ENCODE measurements at places on chromosomes 5 and 9.

DNA sequence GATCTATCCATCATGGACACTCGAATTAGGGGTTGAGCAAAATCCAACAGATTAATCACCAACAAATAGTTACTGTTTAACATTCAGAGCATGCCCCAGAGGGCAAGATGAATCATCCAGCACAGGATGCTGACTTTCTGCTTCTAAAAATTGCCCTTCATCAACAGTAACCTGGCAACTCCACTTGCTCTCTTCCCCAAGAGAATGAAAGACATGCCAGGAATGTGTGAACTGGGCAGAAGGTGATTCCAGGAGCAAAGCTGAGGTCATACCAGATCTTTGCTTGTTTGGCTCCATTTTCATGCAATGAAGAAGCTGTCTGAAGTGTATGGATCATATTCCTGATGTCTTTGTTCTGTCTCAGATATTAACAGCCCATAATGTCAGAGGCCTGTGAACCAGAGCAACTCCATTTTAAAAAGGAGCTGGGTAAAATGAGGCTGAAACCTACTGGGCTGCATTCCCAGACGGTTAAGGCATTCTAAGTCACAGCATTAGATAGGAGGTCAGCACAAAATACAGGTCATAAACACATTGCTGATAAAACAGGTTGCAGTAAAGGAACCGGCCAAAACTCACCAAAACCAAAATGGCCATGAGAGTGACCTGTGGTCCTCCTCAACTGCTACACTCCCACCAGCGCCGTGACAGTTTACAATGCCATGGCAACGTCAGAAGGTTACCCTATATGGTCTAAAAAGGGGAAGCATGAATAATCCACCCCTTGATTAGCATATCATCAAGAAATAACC, 2.5 kb upstream of the ZNF367 start:
- no peak for DNase-seq

- no peak for DNase-seq
These were observed 1653.1 kb upstream of the CDH9 start for GRCh38 chr5:28691526-28691925.

- DNase-seq, result no peak
These were observed 302.2 kb upstream of the VLDLR start for GRCh38 chr9:2319421-2319820.

- no peak for DNase-seq
These were observed 53.9 kb upstream of the RORB start for GRCh38 chr9:74443036-74443750.

DNA sequence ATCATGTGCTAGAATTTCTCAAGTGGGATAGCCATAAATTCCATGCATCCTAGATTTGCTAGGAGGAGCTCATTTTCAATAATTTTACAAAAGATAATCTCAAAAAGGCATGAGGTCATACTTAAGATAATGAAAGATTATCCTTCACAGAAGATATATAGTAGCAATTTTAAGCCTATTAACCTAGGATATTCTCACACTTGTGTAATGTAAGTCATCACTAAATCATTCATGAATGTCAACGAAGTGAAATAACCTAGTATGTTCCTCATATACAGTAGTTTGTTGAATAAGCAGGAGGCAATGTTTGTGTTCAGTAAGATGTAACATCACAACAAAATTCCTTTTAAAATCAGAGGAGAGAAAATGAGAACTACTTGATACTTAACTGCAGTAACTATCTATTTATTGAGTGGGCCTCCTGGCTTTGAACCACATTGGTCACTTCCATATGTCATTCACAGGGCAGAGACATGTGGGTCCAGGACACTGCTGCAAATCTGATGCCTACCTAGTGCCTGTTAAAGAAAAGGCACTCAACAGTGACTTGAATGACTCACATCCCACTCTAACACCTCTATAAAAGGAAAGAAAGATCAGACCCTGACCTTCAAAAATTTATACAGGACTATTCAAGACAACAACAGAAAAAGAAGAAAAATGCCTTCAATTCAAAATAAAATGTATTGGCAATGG, 8.2 kb downstream of the LIFR start:
- DNase-seq, result no peak

GRCh38 chr9:93301911-93302541, 118.1 kb downstream of the WNK2 start:
- no peak for DNase-seq

DNA sequence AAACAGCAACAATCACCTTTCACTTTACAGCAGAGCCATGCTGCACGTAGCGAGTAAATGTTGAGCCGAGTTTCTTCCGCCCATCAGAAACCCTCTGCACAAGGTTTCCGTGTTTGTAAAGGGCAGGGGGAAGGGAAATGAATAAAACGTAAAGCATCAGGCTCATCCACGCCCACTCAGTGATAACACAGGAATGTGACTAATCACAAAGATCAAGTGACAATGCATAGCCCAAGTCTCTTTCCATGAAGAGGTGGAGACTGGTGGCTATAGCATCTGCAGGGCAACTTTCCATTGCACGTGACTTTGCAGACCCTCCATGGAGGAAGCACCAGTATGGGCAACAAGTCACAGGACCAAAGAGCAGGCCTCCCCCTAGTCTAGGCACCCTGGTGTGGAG, 56.6 kb downstream of the CAMSAP1 start:
- DNase-seq, result no peak

- DNase-seq, result no peak
These were observed 85.5 kb upstream of the SPIN1 start for GRCh38 chr9:88302579-88303324.

- DNase-seq, result no peak
These were observed 66.7 kb downstream of the IQGAP2 start for GRCh38 chr5:76469656-76470290.

GRCh38 chr5:107195890-107196395, 474.8 kb downstream of the EFNA5 start:
- no peak for DNase-seq

DNA sequence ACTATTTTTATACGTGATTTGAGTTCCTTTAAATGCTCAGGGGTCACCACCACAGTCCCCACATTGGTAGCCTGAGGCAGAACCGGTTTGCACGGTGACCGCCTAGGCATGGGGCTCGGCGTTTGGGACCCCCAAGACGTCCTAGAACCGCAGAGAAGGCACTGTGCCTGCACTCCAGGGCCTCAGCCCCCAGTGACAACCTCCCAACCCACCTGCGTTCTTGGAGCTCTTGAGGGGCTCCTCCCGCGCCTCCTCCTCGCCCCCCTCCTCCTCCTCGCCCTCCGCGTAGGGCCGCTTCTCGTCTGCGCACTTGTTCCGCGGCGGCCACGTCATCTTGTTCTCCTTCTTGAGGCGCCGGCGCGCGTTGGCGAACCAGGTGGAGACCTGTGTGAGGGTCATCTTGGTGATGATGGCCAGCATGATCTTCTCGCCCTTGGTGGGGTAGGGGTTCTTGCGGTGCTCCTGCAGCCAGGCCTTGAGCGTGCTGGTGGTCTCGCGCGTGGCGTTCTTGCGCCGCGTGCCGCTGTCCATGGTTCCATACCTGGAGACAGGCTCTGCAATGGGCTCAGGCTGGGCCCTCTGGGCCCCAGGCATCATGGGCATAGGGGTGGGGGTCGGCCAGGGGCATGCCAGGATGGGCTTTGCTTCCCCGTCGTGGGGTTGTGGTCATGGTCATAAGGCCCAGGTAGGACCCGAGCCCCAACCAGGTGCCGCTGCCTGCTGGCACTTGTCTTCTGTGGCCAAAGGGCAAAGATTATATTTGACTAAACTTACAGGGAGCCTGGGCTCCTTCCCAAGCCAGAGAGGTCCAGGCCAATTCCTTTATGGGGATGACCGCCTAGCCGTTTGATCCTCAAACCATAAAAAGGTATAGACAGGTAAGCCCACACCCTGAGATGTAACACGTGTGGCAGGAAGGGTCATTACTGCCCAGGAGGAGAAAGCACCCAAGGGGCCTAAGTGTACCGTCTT, 3.1 kb downstream of the IRX4 start:
- no peak for DNase-seq
